ENCODE measurements at places on chromosomes 1 and 21.

DNA sequence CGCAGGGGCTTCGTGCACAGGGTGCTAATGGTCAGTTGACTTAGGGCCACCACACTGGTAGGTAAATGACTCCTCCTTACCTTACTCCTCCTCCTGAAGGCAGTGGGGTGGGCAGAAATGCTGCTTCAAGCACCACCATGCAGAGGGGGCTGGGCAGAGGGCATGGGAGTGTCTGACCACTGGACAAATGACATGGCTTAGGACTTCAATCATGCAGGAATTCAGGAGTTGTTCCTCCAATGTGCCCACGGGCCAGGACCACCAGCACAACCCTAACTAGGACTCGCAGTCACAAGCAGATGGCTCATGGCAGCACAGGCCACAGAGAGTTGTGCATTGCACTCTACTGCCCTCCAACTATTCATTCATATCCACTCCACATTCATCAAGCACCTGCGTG is 65.7 kb downstream of the KCND3 start:
- H3K4me1 ChIP-seq = no peaks in the 10 kb centered on the region
- H3K27ac ChIP-seq = no peak overlapping the region
- H3K36me3 ChIP-seq = no peaks in the 10 kb centered on the region

- H3K4me3 ChIP-seq = no peak overlapping the region
- H3K36me3 ChIP-seq = no peaks in the 10 kb centered on the region
- no peaks in the 10 kb centered on the region for H3K4me1 ChIP-seq
- no peak overlapping the region for H3K27ac ChIP-seq
Observed at GRCh38 chr1:119010201-119010600, 22.1 kb upstream of the TBX15 start.

DNA sequence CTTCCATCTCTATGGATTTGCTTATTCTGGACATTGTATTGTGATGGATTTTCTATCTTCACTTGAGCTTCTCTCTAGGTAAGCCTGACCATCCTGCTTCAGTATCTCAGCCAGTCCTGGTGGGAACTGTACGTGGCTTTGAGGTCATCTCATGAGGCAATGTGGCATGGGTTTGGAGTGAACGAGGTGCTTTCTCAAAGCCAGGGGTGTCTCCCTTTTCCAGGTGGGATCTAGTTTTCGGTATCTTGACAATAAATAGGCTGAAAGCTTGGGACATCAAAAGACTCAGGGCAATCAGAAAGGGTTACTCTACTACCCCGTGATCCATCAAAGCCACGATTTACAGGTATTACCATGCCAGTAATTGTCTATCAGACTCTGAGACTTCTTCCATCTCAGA is 40.8 kb downstream of the AZIN2 start:
- H3K4me1 ChIP-seq = peaks cover 5% of the 10 kb centered on the region
- no peaks in the 10 kb centered on the region for H3K36me3 ChIP-seq
- no peak for DNase-seq
- H3K27me3 ChIP-seq = no peaks in the 10 kb centered on the region
- H3K4me3 ChIP-seq = no peak overlapping the region
- no peak overlapping the region for H3K27ac ChIP-seq

DNA sequence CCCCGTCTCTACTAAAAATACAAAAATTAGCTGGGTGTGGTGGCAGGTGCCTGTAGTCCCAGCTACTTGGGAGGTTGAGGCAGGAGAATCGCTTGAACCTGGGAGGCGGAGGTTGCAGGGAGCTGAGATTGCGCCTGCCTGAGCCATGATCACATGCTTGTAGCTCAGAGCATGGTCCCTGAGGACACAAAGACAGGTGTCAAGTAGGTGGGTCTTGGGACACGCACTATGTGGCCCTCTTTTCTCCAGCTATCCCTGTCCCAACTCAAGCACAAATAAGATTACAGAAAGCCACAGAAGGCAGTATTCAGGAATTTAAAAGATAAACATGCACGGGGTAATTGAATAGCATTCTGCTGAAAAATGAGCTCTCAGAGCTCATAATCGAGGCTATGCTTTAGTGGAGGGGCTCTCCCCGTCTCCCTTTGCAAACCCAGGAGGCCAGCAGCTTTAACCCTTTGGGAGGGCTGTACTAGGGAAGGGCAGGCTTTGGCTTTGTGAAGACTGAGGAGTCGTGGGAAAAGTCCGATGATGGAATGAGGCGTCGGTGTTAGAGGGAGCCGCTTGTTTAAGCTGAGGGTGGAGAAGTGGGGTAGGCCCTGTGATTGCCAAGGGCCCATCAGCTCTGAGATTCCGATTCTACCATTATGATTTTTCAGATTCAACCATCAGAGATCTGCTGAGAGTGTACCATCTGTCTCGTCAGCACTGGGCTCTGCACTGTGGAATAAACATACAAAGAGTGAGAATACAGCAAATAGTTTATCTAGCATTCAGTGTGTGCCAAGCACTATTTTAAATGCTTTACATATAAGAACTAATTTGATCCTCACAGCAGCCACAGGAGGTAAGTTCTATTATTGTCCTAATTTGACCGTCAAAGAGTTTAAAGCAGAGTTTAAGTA is 59.7 kb upstream of the CD34 start:
- no peak overlapping the region for H3K4me3 ChIP-seq
- no peaks in the 10 kb centered on the region for H3K36me3 ChIP-seq
- H3K27me3 ChIP-seq = no peaks in the 10 kb centered on the region
- no peaks in the 10 kb centered on the region for H3K4me1 ChIP-seq

- no peaks in the 10 kb centered on the region for H3K36me3 ChIP-seq
- no peaks in the 10 kb centered on the region for H3K27me3 ChIP-seq
Observed at GRCh38 chr1:177368255-177368654, 197.5 kb downstream of the BRINP2 start.

DNA sequence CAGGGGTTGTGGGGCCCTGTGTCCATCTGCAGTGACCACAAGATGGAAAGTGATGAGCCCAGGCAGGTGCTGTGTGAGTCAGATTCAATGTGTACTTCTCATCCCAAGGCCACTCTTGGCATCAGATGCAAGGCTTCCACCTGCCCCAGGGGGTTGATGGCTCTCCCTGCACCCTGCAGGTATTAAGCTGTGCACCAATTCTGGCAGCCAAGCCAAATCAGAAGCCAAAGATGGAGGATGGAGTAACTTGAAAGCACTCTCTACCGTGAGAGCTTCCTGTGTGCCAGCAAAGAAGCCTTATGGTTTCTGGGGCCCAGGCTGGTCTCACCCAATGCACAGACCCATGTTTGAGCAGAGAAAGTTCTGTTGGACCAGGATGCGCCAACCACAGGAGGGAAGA is 44.3 kb upstream of the TENT5C start:
- H3K27ac ChIP-seq = no peak overlapping the region
- DNase-seq = no peak
- H3K27me3 ChIP-seq = no peaks in the 10 kb centered on the region

GRCh38 chr1:208604295-208604694 is 360.1 kb upstream of the PLXNA2 start:
- no peaks in the 10 kb centered on the region for H3K27me3 ChIP-seq
- no peak for DNase-seq
- no peaks in the 10 kb centered on the region for H3K4me1 ChIP-seq
- no peaks in the 10 kb centered on the region for H3K36me3 ChIP-seq

DNA sequence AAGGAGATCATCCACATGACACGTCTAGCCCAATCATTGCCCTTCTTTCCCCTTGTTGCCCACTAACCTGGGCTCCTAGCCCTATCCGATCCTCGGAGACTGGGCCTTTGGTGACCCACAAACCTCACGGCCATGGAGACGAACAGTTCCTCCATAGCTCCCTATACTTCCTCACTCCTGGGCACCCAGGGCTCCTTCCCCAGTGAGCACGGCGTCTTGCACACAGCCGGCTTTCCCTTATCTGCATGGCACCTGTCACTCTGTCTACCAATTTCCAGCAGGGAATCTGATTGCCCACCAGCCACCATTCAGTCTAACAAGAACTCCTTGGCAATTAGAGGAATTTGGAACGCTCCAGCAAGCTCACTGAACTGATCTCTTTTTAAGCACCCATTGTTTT is 3.1 kb downstream of the GNG4 start:
- H3K36me3 ChIP-seq = no peaks in the 10 kb centered on the region
- DNase-seq = no peak
- peaks cover 21% of the 10 kb centered on the region for H3K4me1 ChIP-seq
- no peak overlapping the region for H3K4me3 ChIP-seq
- peaks cover 9% of the 10 kb centered on the region for H3K27me3 ChIP-seq

- DNase-seq = no peak
- H3K4me1 ChIP-seq = no peaks in the 10 kb centered on the region
- H3K36me3 ChIP-seq = no peaks in the 10 kb centered on the region
- H3K27me3 ChIP-seq = no peaks in the 10 kb centered on the region
Observed at GRCh38 chr1:191912517-191912916, 245.7 kb upstream of the RGS18 start.

GRCh38 chr1:10280439-10281350 is 70.3 kb downstream of the KIF1B start:
- H3K36me3 ChIP-seq = no peaks in the 10 kb centered on the region
- H3K27me3 ChIP-seq = no peaks in the 10 kb centered on the region
- no peak for DNase-seq
- H3K4me3 ChIP-seq = no peak overlapping the region
- no peak overlapping the region for H3K27ac ChIP-seq
- H3K4me1 ChIP-seq = no peaks in the 10 kb centered on the region

- no peaks in the 10 kb centered on the region for H3K4me1 ChIP-seq
- H3K36me3 ChIP-seq = peaks cover 9% of the 10 kb centered on the region
- H3K27me3 ChIP-seq = no peaks in the 10 kb centered on the region
- H3K27ac ChIP-seq = peak overlapping the region; percentile 91
- DNase-seq = no peak
Observed at GRCh38 chr1:113073479-113073950, 517 bp downstream of the LRIG2 start.

- H3K36me3 ChIP-seq = no peaks in the 10 kb centered on the region
- no peak overlapping the region for H3K4me3 ChIP-seq
- H3K27ac ChIP-seq = peak overlapping the region; percentile 80
- no peaks in the 10 kb centered on the region for H3K27me3 ChIP-seq
Observed at GRCh38 chr1:16181887-16182719, 26.2 kb upstream of the EPHA2 start.

- H3K4me3 ChIP-seq = peak within 1 kb of the TSS; percentile 84
- peak within 1 kb of the TSS; percentile 94 for H3K27ac ChIP-seq
- H3K27me3 ChIP-seq = no peaks in the 10 kb centered on the region
- H3K36me3 ChIP-seq = no peaks in the 10 kb centered on the region
- peak; percentile 89 for DNase-seq
- H3K4me1 ChIP-seq = no peaks in the 10 kb centered on the region
Observed at GRCh38 chr1:85200463-85201339, at the start of gene SYDE2. Gene SYDE2, minus strand, starts transcription at chr1:85201016. Its CDS starts 20 bp downstream, at chr1:85200996.

- DNase-seq = no peak
- no peaks in the 10 kb centered on the region for H3K36me3 ChIP-seq
- H3K27ac ChIP-seq = no peak overlapping the region
- H3K4me1 ChIP-seq = no peaks in the 10 kb centered on the region
- no peak overlapping the region for H3K4me3 ChIP-seq
Observed at GRCh38 chr1:185369786-185370185, 52.7 kb upstream of the IVNS1ABP start.

GRCh38 chr1:60848583-60849188 is 233.7 kb upstream of the NFIA start:
- no peaks in the 10 kb centered on the region for H3K36me3 ChIP-seq
- no peak for DNase-seq
- no peaks in the 10 kb centered on the region for H3K27me3 ChIP-seq

GRCh38 chr1:85975912-85976371 is 180.6 kb downstream of the COL24A1 start:
- DNase-seq = no peak
- H3K4me1 ChIP-seq = no peaks in the 10 kb centered on the region
- no peaks in the 10 kb centered on the region for H3K36me3 ChIP-seq
- no peak overlapping the region for H3K4me3 ChIP-seq
- no peak overlapping the region for H3K27ac ChIP-seq
- no peaks in the 10 kb centered on the region for H3K27me3 ChIP-seq

DNA sequence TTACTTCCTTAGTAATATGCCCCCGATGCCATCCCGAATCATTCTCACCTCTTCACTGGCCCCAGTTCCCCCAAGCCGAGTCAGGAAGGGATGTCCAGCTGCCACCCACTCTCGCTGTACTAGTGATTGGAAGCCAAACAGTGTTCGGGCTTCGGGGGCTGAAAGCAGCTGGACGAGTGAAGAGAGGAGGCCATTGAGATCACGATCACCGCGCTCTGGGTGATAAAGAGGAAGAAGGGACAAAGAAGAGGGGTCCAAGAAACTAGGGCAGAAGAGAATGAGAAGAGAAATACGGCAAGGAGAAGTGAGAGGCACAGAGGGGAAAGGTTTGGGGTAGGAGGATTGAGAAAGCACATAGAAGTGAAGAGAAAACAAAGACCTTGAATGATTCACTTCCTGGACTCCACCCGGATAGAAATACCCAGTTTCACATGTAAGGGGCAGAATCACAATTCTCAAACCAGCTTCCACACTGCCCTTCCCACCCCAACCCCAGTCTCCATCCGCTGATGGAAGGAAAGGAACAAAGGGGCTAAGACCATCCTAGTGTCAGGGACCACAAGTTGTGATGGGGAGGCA is 3.7 kb upstream of the SF3B4 start:
- no peak overlapping the region for H3K27ac ChIP-seq
- DNase-seq = no peak
- no peaks in the 10 kb centered on the region for H3K36me3 ChIP-seq
- no peak overlapping the region for H3K4me3 ChIP-seq

- no peaks in the 10 kb centered on the region for H3K36me3 ChIP-seq
- peak; percentile 58 for DNase-seq
Observed at GRCh38 chr1:168391851-168392681, 111.4 kb downstream of the TBX19 start.

DNA sequence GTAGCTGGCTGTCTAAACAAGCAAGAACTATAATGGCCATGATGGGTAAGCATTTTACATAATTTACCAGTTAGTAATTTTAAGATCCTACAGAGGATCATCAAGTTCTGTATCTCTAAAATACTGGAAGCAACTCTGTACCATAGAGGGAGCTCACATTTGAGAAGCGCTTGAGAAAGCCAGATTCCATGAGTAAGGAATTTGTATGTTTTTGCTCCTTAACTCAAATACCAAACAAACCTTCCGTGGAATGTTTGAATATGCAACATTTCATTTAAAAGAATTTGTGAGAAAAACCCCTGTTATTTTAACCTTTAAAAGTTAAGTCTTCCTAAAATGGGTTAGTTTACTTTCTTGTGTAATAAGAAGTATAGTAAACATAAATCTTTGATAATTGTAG is 2.0 kb downstream of the TSHB start:
- H3K36me3 ChIP-seq = no peaks in the 10 kb centered on the region
- H3K27ac ChIP-seq = no peak overlapping the region
- H3K27me3 ChIP-seq = no peaks in the 10 kb centered on the region
- no peak for DNase-seq
- no peak overlapping the region for H3K4me3 ChIP-seq

- H3K27me3 ChIP-seq = no peaks in the 10 kb centered on the region
- H3K4me3 ChIP-seq = no peak overlapping the region
- H3K36me3 ChIP-seq = no peaks in the 10 kb centered on the region
- no peak for DNase-seq
- no peak overlapping the region for H3K27ac ChIP-seq
Observed at GRCh38 chr1:107515702-107516101, 374.9 kb downstream of the NTNG1 start.

GRCh38 chr1:154859786-154860155 is 10.3 kb downstream of the KCNN3 start:
- no peaks in the 10 kb centered on the region for H3K27me3 ChIP-seq
- H3K36me3 ChIP-seq = no peaks in the 10 kb centered on the region
- DNase-seq = no peak
- H3K27ac ChIP-seq = peak overlapping the region; percentile 65
- no peaks in the 10 kb centered on the region for H3K4me1 ChIP-seq

- no peaks in the 10 kb centered on the region for H3K4me1 ChIP-seq
- no peaks in the 10 kb centered on the region for H3K27me3 ChIP-seq
- H3K36me3 ChIP-seq = no peaks in the 10 kb centered on the region
- no peak overlapping the region for H3K4me3 ChIP-seq
Observed at GRCh38 chr1:1176931-1177330, 3.3 kb downstream of the TTLL10 start.

- no peaks in the 10 kb centered on the region for H3K27me3 ChIP-seq
- no peak for DNase-seq
- H3K27ac ChIP-seq = no peak overlapping the region
- H3K4me1 ChIP-seq = no peaks in the 10 kb centered on the region
Observed at GRCh38 chr1:17635811-17636210, 96.3 kb downstream of the ARHGEF10L start.

All from Peyer's patch (tissue), 4 donors.